ENCODE measurements at places on chromosomes 4 and X.
A peak's percentile ranks its signal among the peaks of the same experiment; 100 is the strongest.

DNA sequence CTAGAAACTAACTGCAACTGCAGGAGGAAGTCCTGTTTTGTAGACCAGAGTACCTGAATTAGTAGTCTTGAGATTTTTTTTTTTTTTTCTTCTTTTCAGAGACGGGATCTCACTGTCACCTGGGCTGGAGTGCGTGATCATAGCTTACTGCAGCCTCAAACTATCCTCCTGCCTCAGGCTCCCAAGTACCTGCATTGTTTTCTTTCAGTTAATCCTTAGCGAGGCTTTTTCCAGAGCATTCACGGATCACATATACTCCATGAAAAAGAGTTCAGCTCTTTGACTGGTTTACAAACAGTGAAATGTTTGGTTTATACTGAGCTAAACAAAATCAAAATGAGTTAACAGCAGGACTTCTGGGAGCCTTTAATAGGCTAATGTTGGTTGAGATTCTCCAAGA, 45.8 kb downstream of the KLHL15 start:
- no peak for DNase-seq

DNA sequence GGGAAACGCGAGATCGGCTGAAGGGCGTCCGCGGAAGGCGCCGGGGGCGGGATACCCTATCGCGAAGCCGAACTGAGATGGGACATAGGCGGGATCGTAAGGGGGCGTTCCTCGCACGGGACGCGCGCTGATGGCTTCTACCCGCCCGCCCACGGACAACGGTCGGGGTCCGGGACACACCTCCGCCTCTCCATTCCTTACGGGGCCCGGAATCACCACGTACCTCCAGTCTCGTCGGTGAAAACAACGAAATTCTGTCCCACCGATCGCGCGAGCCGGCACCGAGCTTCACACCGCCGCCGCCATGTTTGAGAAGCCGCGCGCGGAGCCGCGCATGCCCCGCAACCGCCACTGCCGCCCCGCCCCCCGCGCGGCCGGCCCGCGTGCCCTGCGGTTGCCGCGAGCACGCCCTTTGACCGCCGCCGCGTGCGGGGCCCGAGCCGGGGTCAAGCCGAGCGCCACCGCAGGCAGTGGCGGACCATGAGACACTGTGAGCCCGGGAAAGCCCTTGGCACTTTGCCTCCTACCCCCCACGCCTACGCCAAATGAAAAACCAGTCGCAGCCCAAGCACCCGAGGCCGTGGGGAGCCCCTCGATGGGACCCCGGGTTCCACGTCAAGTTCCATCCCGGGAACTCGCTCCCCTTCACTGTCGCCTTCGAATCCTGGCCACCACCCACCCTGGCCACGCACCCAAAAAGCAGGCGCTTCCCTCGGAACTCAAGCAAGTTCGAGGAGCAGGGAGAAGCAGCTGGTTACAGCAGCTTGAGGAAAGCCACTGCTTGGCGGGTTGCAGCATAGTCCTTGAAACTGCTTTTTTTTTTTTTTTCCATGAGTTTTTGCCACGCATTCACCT, at the start of gene SCML2:
Gene SCML2 (minus strand): TSS at position 320 of the 855 bp plus-strand sequence. CDS start 20,617 bp downstream, outside the sequence.
- DNase-seq, result peak; percentile 44

DNA sequence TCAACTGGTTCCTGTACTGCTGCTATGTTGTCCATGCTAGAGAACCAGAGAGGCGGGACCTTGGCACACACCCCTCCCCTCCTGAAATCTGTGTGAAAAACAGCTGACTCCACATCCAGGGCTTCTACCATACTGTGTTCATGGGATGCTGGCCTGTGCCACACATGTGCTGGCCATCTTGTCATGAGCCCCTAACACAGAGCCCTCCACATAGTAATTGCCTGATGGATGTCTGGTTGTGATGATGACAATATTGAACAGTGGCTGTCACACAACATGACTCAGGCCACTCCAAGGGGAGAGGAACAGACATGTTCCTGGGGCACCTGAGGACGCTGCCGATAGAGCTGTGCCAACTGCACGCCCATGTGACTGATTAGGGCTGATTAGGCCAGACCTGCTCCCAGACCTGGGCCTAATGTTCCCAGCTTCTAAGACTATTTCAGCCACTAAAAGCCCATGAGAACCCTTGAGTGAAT, 13.1 kb downstream of the SLC25A5 start:
- no peak for DNase-seq

- no peak for DNase-seq
Observed at GRCh38 chrX:19555236-19555635, 39.9 kb upstream of the MAP3K15 start.

- no peak for DNase-seq
Observed at GRCh38 chrX:69066021-69066757, 99.1 kb downstream of the PJA1 start.

GRCh38 chr4:145066063-145066501, 31.9 kb downstream of the ANAPC10 start:
- no peak for DNase-seq

DNA sequence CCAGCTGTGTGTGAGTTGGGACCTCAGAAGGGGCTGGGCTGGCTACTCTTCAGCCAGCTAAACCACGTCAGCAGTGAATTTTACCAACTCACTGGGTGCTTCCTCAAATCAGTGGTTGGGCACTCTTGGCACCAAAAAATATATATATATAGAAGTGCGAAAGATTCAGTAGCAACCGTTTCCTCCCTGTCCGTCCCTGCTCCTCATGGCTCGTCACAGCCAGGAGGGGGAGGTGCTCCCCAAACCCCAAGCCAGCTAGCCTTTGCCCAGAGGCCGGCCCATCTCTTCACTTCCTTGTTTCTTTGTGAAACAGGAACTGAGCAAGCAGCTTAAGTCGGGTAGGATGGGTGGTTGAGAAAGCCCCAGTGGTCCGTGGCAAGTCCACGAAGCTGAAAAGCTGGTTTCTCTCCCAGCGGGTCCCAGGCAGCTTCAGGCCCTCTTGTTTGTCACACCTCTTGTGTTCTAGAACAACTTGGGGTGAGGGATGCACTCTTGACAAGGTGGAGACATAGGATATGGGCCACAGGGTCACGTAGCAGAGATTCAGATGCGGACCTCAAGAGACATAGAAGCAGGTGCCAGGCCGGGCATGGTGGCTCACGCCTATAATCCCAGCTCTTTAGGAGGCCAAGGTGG, 6.8 kb upstream of the SASH3 start:
- no peak for DNase-seq

GRCh38 chr4:161657616-161658015, 506.2 kb downstream of the FSTL5 start:
- DNase-seq, result no peak

GRCh38 chr4:17583941-17584340, 6.9 kb downstream of the LAP3 start:
- no peak for DNase-seq

DNA sequence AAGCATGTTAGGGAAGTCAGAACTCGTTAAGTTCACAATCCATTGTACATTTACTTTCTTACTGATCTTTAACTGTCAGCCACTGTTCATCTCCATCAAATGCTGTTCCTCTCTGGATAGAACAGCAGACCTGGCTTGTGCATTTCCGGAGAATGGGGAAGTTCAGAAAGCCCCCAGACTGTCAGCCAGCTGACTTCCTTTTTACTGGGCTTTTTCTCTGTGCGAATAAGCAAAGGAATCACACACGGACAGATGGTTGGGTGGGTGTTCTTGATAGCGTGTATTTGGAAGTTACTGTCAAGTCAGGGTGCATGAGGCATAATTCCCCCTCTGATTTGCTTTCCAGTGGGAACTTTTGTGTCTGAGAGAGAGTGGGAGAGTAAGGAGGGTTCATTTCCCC, 56.8 kb downstream of the TSPAN7 start:
- no peak for DNase-seq

DNA sequence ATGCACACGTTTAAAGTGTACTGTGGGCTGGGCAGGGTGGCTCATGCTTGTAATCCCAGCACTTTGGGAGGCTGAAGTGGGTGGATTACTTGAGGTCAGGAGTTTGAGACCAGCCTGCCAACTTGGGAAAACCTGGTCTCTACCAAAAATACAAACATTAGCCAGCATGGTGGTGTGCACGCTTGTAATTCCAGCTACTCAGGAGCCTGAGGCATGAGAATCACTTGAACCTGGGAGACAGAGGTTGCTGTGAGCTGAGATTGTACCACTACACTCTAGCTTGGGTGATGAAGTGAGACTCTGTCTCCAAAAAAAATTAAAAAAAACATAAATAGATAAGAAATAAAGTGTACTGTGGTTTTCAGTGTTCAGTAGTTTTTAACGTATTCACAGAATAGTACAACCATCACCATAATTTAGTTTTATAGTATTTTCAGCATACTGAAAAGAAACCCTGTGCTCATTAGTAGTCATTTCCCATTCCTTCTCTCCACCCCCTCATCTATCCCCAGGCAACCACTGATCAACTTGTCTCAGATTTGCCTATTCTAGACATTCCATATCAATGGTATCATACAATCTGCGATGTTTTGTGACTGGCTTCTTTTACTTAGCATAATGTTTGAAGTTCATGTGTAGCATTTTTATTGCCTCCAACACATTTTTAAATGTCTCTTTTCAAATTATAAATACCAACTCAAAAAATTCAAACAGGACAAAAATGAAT, 19.1 kb downstream of the SLAIN2 start:
- DNase-seq, result peak; percentile 86

DNA sequence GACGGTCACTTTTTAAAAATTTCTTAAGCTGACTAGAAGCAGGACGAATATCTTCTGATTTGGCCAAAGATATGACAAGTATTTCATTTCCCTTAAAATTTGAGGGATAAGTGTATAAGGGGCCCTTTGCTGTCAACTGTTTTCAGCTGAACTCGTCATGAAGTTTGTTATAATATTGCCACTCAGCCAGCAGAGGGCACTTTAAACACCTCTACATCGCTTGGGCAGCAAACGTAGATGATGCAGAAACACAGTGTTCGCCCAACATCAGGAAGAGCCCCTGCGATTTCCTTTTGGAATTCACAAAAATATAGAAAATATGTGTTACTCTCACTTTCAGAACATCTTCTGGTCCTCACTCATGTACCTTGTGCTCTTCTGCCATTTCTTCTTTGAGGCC, 435.7 kb upstream of the FMR1 start:
- peak; percentile 8 for DNase-seq

DNA sequence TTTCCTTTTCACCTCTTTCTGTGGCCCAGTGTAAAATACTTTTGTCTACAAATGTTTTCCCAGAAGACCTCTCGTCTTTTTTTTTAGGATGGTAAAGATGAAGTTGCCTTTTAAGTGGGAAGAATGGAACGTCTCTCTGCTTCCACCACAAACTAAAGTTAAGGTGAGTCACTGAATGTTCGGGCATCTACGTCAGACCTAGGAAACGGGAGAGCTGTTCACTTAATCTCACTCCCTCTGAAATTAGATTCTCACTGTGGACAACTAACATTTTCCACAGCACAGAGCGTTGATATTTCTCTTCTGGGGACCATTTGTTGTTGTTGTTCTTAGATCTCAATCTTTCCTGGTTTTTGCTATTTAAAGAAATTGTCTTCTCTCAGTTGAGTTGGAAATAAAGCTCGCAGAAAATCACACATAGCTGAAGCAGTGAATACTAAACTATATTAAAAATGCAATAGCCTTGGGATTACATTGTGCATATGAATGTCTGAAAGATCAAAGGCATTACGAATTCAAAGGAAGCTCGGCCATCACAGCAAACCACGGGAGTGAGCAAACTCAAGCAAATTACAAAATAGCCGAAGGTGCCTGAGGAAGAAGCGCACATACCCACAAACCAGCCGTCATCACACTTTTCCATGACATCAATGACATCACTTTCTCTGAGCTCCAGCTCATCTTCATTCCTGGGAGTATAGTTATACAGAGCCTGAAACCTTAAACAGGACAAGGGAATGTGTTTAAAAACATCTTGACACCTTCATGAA, 53.9 kb upstream of the PDLIM3 start:
- DNase-seq, result peak; percentile 48

DNA sequence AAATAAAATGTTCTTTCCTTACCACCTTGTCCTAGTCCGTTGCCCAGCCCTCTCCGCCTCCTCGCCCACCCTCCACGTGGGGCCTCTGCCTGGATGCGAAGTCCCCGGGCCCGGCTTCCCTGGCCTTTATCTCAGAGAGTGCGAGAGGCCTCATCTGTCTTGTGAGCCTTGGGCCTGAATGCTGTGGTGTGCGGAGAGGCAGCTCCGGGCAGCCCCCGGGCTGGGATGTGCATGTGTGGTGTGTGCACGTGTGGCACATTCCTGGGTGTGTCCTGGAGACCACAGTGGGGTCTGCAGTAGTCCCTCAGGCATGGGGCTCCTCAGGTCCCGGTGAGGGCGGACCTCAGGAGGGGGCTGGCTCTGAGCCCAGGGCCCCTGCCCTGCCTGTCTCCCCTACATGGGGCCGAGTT, 31.4 kb downstream of the DOK7 start:
- DNase-seq, result no peak

DNA sequence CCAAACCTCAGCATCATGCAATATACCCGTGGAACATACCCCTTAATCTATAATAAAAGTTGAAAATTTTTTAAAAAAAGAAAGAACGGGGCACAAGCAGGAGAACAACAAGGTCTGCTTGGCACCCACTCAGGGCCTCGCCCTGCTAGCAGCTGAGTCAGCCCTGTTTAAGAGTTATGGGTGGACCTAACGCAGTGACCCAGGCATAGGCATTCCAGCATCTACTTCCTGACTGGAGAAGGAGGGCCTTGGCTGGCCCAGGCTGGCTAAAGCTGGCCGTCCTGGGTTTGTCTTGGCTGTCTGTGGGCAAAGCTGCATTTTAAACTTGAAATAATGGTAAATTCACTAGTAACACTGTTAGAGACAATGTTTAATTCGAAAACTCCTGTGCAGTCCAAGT, 236.7 kb upstream of the PGRMC2 start:
- peak; percentile 71 for DNase-seq

GRCh38 chrX:45954026-45954425, 591.2 kb downstream of the ZNF674 start:
- DNase-seq, result no peak

DNA sequence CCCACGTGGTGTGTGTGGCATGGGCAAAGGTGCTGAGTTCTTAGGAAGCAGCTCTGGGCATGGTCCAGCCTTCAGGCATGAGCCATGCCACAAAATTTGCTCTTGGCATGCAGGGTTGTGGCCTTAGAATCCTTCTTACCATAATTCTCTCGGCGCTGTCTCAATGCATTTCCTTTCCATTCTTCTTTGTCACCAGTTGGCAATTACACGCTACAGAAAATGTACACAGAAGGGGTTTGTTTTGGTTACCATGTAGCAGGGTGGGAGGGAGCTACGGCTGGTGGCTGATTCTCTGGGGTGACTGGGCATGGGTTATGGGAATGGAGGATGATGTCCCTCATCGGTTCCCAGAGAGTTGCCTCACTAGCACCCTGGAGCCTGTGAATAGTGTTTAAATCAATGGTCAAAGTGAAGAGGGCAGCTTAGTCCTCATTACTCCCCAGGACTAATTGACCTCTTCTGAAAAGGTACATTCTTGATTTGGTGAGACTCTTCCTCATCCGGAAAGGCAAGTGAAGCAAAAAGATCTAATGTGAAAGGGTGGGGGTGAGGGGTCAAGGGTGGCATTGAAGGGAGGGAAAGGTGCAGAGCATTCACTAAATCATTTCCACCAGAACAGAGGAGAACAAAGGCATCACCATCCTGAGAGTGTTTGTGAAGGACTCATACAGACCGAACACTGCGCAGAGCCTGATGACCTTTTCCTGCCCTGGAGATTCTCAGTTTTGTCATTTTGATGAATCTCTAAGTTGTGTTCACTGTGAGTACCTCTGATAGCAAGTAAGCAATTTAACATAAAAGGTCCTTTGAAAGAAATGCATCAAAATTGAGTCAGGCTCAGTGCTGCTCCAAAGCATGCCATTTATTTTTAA, 199.8 kb upstream of the SFRP2 start:
- DNase-seq, result no peak

GRCh38 chr4:116357758-116358157, 727.6 kb downstream of the TRAM1L1 start:
- no peak for DNase-seq

GRCh38 chr4:173958445-173958844, 325.0 kb downstream of the FBXO8 start:
- peak; percentile 32 for DNase-seq

- DNase-seq, result no peak
Observed at GRCh38 chr4:2489841-2490552, 21.1 kb downstream of the RNF4 start.

Measured in fibroblast of skin of scalp (primary cell).